Effector memory CD8-positive, alpha-beta T cell (primary cell): ENCODE measurements at places on chromosomes 6 and 20.
A peak's percentile ranks its signal among the peaks of the same experiment; 100 is the strongest.

DNA sequence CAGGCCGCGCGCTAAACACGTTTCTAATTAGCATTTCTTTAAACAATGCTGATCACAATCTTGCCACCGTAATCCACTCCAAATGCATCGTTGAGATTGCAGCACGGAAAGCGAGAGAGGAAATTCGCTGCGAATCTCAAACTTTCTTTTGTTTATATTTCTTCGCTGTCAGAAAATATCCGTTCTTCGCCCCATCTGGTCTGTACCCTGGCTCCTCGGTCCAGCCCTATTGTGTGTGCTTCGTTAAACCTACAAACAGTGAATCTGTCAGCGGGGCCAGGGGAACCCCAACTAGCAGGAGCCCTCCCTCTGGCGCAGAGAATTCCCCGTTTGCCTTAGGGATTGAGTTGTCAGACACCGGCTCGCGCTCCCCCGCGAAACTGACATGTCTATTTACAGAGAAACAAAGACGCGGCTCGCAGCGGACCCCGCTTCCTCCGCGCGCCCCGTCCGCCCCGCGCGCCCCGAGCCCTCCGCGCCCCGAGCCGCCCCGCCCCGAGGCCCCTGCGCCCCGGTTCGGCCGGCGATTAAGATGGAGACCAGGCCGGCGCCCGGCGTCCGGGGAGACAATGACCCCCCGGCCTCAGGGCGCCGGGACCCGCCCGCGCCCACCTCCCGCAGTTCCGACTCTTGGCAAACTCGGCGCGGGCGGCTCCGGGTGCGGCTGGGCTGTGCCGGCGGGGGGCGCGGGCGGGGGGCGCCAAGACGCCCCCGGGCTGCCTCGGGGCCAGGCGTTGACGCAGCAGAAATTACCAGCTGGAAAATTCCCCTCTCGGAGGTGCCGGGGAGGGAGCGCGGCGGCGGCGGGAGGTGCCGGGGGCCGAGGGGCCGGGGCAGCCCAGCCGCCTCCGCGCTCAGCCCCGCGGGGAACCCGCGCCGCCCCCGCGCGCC, 874 bp downstream of the ZBTB46 start:
- no peak for DNase-seq

DNA sequence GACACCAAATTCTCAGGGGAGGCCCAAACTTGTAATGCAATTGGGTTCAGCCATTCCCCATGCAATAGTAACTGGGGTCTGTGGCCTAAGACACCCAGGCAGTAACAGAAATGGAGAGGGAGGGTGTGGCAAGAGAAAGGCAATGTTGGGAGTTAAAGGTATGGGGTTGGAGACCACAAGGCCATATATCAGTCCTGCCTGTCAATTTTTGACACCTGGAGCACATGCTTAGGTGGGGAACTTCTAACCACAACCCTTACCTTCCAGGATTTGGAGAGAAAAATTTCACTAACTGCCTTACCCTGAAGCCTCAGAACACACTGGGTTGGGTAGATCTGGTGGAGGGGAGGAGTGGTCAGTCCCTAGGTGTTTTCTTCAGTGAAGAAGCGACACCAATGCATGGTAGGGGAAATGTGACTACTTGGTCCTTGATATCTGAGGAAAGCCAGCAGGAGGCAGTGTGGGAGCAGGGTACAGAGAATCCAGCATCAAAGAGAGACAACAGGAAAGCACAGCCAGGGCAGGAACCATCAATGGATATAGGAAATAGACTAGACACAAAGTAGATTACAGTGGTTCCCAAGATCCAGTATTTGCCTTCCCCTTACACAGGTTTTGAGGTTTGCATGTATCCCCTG, 6.8 kb upstream of the USP49 start:
- DNase-seq, result peak; percentile 54

- DNase-seq, result no peak
These were observed 309.2 kb upstream of the MAP3K7 start for GRCh38 chr6:90896075-90896547.

DNA sequence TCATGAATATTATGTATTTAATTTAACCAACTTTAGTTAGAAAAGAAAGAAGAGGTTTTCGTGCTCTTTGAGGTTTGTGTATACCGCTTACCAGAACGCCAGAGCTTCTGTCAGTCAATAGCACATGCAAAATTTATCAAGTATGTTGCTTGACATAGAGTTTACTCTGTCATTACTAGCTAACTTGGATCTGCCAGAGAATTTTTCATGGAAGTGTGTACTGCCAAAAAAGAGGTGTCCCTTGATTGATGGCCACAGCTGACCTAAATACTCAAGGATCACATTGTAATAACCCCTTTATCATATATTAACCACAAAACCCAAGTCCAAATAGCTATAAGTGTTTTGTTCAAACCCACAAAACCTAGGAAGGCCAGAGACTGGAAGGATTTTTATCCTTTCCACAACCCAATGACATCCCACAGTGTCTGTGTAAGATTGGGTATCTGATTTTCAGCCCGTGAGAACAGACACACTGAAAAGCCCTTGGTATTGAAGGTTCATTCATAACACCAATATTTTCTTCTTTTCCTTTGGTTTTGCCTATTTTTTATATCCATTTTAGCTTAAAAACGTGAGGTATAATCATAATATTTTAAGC, 194.0 kb upstream of the EYA4 start:
- no peak for DNase-seq

DNA sequence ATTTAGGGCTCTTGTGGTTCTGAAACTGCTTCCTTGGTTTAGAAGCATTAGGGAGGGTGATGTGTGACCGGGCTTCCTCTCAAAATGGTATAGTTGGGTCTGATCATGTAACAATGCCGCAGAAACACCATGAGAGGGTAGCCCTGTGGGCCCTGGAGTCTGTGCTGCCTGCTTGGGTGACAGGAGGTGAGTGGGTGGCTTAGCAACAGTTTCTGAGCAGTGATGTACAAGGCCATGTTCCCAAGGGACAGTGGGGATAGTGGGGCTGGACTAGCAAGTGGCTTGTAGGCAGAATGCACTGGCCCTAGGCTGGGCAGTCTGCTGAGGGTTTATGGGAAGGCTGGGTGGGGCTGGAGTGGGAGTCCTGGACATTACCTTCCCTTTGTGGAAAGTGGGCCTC, 106.9 kb upstream of the MYL9 start:
- DNase-seq, result no peak
